ENCODE measurements at places on chromosomes 5 and 9.

- DNase-seq: no peak
These were observed 128.3 kb upstream of the ANKRD55 start for GRCh38 chr5:56361398-56361797.

DNA sequence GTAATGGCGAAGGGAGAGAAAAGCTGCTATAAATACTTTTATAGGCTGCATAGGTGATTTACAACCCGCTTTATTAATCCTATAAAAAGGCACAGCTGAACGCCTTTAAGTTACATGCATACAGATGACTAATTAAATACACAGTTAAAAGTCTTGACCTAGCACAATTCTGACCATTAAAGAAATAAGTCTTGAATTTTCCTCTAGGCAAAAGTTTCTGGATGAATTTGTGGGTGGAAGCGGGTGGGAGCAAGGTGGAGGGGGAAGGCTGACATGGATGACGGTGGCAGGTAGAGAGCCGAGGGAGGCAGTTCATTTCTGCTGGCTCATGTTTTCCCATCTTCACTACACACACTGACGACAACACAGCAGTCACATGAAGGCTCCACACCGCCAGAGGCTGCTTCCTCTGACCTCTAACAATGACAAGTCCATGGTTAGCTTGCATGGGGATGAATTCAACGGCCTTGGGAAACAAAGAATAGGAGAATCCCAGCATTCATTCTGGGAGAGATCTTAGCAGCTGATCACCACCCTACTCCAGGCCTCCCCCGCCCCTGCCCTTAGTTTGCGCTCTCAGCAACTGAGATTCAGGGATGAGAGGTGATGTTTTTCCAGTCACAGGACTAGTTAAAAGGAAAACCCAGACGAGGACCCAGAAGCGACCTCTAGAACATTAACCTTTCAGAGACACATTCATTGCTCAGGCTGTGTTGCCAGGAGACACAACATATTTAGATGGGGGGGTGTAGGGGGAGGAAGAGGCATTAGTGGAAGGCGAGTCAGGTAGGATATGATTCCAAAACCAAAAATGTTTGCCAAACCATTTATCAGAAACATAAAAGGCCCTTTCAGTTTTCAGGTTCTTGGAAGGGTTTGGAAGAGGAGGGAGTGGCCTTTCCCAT, 329.3 kb downstream of the PIK3R1 start:
- DNase-seq: no peak

- no peak for DNase-seq
These were observed 1435.6 kb upstream of the NUDT12 start for GRCh38 chr5:104998169-104998568.

DNA sequence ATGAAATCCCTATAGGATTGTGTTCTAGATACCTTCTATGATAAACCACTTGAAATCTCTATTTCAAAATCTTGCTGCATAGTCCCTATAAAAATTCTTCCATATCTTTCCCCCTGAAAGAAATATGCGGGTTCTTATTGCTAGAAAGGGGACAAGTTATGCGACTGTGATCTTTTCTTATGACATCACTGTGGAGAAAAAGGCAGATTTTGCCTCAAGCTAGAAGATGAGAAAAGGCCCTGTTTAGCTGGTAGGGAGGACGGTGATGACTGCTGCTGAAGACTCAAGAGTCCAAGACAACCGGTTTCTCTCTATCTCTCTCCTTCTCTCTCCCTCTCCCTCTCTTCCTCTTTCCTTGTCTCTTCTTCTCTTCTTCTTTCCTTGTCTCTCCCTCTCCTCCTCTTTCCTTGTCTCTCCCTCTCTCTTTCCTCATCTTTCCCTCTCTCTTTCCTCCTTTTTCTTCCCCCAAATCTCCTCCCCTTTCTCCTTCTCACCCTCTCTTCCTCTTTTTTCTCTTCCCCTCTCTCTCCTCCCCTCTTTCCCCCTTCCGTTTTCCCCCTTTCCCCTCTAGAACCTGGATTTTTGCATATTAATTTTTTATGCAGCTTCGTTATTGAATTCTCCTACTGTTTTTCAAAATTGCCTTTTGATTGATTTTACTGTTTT, 5.3 kb downstream of the OR2S2 start:
- no peak for DNase-seq

DNA sequence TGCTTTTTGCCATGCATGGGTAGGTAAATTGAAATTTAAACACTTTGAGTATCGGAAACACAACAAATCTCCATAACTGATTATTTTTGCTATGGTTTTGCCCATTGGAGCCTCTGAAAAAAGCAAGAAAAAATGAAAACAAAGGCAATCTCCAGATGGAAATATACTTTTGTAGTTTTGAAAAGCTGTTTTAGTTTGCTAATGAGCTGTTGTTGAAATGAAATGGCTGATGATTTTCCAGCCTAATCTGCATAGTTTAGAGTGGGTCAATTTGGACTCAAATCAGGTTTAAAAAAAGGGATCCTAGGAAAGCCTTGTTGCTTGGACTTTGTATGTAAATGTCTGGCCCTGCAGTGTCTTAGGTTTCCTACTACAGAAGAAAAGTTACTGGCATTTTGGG, 285.8 kb downstream of the CAAP1 start:
- no peak for DNase-seq

- DNase-seq: no peak
These were observed 506 bp downstream of the ZBTB6 start for GRCh38 chr9:122912671-122912963.
